ENCODE measurements at places on chromosomes 7 and 10. TPM values are rescaled to one million over a fixed set of nuclear protein-coding genes. Genes with fewer than 3 reads are reported as not detected.
A peak's percentile ranks its signal among the peaks of the same experiment; 100 is the strongest.

DNA sequence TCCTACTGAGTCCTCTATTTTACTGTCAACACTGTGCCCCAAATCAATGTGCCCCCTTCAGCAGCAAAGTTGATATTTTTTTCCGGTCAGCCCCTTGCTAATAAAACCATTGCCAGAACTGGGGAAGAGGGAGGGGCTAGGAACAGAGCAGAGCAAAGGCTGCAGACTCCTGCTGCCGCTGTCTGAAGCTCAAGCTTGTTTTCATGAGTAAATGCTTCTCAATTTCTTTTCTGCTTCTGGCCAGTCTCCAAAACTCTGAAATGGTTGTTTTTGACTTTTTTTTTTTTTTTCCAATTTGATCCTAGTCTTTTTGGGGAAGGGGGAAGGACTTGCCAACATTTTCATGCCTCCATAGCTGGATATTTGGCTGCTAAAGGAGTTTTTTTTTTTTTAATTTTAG is 26.7 kb upstream of the PROSER2 start:
- no peak for DNase-seq

- no peak for DNase-seq
These were observed 176.8 kb downstream of the C7orf25 start for GRCh38 chr7:42735081-42735480.

GRCh38 chr7:36840904-36841303 is 116.6 kb upstream of the AOAH start:
- DNase-seq: no peak

DNA sequence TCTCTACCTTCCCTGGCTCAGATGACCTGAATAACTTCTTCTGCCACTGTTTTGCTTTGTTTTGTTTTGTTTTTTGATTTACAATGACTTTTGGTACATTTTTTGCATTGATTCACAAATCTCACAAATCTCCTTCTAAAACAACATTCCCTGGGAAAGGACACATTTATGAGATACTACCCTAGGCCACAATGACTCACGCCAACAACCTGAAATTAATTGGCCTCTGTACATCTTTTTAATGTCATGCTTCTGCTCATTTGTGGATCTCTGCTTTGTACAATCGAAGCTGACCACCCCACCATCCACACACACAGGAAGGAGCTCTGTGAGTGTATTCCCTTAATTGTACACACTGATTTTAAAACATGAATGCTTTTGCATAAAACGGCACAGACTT is 156.7 kb upstream of the PFKP start:
- no peak for DNase-seq

GRCh38 chr7:106775552-106775936 is 89.5 kb upstream of the PIK3CG start:
- DNase-seq: peak; percentile 90

DNA sequence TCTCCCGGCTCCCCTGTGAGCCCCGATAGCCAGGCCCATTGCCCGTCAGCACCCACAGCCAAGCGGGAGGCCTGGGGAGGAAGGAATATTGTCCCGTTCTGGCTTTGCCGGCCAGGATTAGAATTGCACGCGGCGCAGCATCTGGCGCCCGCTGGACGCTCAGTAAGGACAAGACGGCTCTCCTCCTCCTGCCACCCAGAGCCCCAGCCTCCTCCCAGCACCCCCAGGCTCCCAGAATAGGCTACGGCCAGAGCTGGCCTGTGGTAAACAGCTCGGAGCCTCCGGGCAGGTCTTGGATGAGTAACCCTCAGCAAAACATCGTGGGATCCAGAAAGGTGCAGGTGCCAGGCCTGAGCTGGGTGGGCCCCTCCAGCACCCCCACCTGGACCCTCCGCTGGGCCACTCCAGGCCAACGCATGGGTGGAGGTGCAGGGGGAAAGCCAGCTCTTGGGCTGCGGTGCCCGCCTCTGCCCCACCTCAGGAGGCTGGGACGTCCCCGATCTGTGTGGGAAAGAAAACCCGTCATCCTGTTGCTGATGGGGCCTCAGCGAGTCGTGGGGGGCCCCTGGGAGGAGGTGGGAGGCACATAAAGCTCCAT is 5.8 kb upstream of the FAM20C start:
- DNase-seq: no peak

The CDK14 gene
- total RNA-seq: 30.2 TPM

DNA sequence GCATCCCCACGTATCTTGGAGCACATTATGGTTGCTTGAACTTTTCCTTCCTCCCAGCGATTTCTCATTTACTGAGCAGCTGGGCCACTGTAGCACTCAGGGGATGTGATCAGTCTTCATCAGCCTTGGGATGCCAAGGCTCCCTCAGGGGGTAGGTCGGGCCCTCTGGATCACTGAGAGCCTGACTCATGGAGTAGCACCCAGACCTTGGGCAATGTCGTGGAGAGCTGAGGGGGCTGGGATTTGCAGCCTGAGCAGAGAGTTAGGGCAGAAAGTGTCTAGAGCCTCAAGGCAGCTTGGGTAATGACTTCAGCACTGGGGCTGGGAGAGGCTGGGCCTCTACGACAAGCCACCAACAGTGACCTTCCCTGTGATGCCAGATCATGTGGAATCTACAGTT is 86.5 kb upstream of the CXCL12 start:
- no peak for DNase-seq

- no peak for DNase-seq
These were observed 151.9 kb downstream of the CHRM2 start for GRCh38 chr7:137020351-137020750.

The ELAPOR2 gene
- 3.6 TPM for total RNA-seq

DNA sequence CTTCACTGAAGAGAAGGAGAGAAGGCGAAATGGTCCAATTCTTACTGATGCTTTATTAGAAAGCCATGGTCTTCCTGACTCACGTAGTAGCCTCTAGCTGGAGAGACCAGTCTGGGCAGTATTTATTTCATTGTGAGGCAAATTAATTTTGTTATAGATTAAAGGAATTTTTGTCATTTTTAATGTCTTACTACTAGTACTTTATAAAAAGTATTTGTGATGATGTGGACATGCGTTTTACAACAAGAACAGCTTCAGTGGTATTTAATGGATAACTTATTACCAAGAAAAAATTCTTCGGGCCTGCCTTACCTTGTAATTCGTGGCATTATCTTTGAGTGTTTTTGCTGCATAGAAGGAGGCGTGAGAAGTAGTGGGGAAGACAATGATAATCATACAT is 339.4 kb upstream of the SHH start:
- peak; percentile 82 for DNase-seq

GRCh38 chr10:118531105-118531852 is 64.2 kb downstream of the PRLHR start:
- DNase-seq: no peak

DNA sequence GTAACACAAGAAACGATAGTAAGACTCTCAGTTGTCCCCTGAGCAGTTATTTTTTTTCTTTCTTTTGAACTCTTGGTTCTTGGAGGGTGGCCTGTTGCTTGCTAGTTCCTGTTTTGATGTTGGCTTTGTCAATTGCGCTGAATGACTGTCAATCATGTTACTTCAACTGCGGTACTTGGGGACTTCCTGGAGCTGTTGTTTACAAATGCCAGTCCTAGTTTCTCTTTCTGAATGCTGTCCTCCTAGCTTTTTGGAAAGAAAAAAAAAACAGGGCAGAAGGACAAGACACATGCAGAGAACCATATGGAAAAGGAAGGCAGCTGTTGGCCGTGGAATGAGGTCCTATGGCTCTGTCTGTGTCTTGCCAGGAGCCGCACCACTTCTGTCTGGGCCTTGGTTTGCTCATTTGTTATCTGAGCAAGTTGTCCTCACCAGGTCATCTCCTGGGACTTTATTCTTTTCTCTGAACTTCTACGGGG is 7.0 kb upstream of the PDCD4 start:
- DNase-seq: no peak

DNA sequence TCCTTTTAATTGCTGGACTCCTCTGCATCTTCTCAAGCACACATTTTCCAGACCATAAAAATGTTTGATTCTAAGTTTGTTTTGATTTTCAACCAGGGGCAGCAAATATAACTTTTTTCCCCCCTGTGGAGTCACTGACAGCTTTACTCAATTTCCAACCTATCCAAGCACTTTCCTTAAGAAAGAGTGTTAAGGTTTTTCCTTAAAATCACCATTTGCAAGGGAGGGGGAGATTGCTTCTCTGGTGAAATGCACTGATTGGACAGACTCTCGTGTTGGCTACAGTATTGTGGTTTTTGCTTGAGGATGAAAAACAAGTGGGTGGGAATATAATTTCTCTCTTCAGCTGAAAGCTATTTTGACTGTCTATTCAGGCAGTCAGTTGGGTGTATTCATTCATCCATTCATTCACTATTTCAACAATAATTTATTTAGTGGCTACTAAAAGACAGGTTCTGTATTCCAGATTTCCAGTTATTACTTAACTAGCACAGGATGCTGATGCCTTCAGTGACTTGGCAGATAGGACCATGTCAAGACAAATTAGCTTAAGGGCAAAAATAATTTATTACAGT is 146.3 kb downstream of the BAMBI start:
- DNase-seq: no peak

- DNase-seq: no peak
These were observed 128.7 kb downstream of the FAM204A start for GRCh38 chr10:118213436-118213835.

- no peak for DNase-seq
These were observed 22.2 kb downstream of the ARHGAP21 start for GRCh38 chr10:24701447-24701846.

DNA sequence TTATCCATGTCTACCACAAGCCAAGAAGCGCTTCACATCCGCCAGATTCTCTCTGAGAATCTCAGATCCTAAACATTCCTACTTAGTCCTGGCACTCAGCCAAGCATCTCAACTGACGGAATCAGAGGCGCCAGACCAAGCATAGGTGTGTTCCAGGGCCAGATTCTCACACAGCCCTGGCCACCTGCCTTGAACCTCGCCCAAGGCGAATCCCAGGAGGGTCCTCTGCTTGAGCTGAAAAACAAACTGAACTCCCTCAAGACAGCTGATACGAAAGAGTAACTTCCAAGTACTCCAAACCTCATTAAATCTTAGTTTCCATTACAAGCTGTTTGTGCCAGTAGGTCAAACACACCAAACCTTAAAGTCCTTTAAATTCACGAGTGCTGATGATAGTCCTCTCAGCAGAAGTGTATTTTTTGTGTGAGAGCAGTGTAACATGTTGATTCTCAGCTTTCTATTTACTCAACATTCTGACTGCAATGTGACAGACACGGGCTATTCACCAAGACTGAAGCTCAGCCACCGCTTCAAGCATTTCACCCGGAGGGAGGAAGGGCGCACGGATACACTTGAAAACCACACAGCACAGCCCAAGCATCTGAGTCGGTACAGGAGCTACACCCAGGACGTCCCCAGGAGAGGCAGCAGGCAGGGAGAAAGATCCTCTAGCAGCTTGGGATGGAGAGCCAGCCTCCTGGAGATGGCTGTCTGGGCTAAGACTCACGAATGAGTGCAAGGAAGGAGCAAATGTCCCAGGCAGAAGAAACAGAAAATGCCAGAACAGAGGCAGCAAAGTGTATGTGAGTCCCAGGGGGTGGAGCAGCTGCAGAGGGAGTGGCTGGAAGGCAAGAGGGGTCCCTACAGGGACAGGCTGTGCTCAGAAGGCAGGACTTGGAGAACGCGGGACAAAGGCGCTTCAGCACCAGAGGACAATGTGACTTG is 6.0 kb downstream of the PARD3 start:
- no peak for DNase-seq

- no peak for DNase-seq
These were observed 16.1 kb downstream of the DYDC2 start for GRCh38 chr10:80372675-80373074.

GRCh38 chr10:59580026-59580863 is 129.4 kb downstream of the SLC16A9 start:
- DNase-seq: peak; percentile 46

The PAX2 gene
- total RNA-seq: 71.3 TPM

The SLC29A3 gene
- total RNA-seq: 0.87 TPM

The CLRN3 gene
- total RNA-seq: not detected

DNA sequence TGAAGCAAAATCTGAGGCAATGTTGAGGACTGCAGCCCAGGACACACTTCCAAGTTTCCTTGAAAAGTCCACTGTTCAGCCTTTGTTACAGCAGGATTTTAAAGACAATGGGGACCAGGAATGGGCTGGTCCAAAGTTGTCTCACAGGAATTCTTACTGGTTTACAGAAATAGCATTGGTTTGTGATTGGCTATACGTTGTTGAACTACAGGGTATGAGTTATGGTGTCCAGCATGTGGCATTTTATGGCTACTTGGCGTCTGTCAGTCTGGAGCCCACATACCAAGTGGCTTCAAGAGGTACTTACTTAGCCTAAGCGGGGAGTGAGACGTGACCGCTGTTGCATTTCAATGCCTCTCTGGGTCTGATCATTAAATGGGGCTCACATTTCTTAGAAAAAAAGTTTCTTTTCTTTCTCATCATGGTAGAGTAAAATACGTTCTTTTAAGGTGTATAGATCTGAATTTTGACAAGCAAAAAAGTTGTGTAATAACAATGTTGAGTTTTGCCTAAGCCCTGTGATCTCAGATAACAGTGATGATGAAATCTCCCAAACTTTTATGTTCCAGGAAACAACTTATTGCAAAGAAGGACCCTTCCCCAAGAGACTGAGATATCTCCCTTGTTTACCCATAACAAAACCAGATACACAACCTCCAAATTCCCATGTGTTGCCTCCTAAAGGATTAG is 100.0 kb upstream of the TRIM24 start:
- no peak for DNase-seq

- no peak for DNase-seq
These were observed 371.0 kb downstream of the FRMD4A start for GRCh38 chr10:13959443-13960359.

- DNase-seq: no peak
These were observed 256.0 kb downstream of the AHR start for GRCh38 chr7:17554341-17555015.

The CREB5 gene
- 14.1 TPM for total RNA-seq

- no peak for DNase-seq
These were observed 17.6 kb downstream of the NUDCD3 start for GRCh38 chr7:44472843-44473242.

The TMEM184A gene
- total RNA-seq: 2.6 TPM

DNA sequence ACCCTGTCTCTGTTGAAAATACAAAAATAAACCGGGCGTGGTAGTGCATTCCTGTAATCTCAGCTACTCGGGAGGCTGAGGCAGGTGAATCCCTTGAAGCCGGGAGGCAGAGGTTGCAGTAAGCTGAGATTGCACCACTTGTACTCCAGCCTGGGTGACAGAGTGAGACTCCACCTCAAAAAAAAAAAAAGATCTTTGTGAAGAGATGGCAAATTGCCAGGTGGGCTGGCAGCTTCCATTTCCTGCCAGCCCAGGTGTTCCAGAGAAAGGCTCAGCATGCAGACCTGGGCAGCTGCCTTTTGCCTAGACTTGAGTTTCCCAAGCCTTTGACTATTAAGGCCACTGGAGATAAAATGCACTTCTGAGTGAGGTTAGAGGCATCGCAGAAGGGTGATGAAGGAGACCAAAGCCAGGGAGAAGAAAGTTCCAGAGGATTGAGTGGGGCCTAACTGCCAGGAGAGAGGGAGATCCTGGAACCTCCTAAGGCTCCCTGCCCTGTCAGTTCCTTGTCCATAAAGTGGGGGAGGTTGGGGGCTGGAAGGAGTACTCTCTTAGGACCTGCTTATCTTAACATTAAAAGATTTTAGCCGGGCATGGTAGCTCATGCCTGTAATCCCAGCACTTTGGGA is 10.0 kb upstream of the DDIT4 start:
- peak; percentile 81 for DNase-seq

The GHITM gene
- 338 TPM for total RNA-seq

- no peak for DNase-seq
These were observed 13.3 kb downstream of the PARP12 start for GRCh38 chr7:140049339-140050024.

All from renal cortical epithelial cell (primary cell).